ENCODE measurements at places on chromosomes 5 and 9. TPM values are rescaled to one million over a fixed set of nuclear protein-coding genes. Genes with fewer than 3 reads are reported as not detected.
A peak's percentile ranks its signal among the peaks of the same experiment; 100 is the strongest.

GRCh38 chr5:158207733-158208132 lies 348.8 kb upstream of the CLINT1 start:
- DNase-seq, result no peak

GRCh38 chr5:135737701-135738563 lies 96.5 kb upstream of the SLC25A48 start:
- no peak for DNase-seq

- no peak for DNase-seq
Observed at GRCh38 chr5:141598391-141599345, 20.1 kb downstream of the DIAPH1 start.

DNA sequence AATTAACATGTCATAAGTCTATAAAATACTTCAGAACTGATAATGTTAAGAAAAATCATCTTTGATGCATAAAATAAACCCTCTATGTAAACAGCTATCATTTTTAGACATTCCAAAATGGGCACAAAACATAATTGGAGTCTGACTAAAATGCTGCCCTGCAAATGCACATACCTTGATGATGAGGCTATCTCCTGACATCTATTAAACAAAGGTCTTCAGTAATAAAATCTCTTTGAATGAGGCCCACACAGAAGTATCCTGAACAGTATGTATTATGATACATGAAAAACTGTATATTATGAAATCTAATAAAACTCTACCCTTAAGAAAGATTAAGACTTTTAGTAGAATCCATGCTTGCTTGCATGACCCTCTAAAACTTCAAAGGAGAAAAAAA lies 66.1 kb downstream of the FBXL17 start:
- peak; percentile 16 for DNase-seq

DNA sequence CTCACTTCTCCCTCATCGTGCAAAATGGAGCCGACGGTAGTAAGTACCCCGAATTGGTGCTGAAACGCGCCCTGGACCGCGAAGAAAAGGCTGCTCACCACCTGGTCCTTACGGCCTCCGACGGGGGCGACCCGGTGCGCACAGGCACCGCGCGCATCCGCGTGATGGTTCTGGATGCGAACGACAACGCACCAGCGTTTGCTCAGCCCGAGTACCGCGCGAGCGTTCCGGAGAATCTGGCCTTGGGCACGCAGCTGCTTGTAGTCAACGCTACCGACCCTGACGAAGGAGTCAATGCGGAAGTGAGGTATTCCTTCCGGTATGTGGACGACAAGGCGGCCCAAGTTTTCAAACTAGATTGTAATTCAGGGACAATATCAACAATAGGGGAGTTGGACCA lies 979 bp downstream of the PCDHGA12 start:
- no peak for DNase-seq

- no peak for DNase-seq
Observed at GRCh38 chr5:96896806-96897205, 20.5 kb downstream of the ERAP2 start.

- DNase-seq, result no peak
Observed at GRCh38 chr9:21023861-21024260, 7.6 kb downstream of the HACD4 start.

GRCh38 chr5:32232441-32233219 lies 58.5 kb upstream of the GOLPH3 start:
- peak; percentile 61 for DNase-seq

DNA sequence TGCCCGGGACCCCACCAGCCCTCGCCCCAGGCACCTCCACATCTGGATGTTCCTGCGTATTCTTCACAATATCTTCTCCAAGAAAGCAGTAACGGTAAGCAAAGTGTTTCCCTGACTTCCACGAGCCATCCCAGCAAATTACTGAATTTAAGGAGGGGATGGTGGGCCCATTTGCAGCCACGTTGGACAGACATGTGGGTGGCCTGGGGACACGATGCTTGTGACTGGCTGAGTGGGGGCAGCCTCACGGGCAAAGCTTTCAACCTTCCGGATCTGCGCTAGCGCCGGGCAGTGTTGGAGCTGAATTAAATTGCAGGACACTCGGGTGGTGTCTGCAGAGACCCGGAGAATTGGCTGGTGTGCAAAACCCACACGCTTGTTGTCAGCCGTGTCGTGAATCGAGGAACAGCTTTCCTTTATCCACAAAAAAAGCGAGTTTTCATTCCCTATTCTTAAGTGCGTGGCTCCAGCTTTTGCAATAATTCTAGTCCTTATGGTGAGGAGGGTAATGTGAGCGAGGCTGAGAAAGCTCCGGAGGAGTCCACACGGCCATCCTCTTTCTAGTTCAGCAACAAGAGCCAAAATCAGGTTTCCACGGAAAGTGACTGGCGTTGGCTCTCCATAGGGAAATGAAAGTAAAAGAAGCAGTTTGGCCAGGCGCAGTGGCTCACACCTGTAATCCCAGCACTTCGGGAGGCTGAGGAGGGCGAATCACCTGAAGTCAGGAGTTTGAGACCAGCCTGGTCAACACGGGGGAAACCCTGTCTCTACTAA lies 17.5 kb upstream of the CLPTM1L start:
- DNase-seq, result no peak

GRCh38 chr9:114522847-114523246 lies 17.6 kb upstream of the WHRN start:
- no peak for DNase-seq

GRCh38 chr5:168870910-168871309 lies 291.7 kb upstream of the PANK3 start:
- DNase-seq, result no peak

- no peak for DNase-seq
Observed at GRCh38 chr9:136185596-136186366, 19.1 kb downstream of the LHX3 start.

DNA sequence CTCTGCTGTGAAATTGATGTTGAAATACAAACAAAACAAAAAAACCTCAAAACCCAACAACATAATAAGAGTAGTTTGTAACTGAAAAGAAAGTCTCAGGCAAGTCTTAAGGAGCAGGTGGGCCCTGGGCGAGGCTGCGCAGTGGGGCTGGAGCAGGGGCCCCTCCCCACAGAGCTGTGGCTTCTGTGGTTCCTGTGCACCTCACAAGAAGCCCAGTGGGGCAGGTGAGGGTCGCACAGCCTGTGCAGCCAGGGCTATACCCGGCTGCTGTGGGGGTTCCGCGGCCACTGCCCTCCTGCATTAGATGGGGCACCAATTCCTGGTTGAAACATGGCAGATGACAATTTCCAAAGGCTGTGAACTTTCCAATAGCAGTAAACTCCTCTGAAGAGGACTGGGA lies 75.3 kb downstream of the TRIO start:
- no peak for DNase-seq

GRCh38 chr9:78053627-78054026 lies 22.0 kb upstream of the GNAQ start:
- DNase-seq, result no peak

DNA sequence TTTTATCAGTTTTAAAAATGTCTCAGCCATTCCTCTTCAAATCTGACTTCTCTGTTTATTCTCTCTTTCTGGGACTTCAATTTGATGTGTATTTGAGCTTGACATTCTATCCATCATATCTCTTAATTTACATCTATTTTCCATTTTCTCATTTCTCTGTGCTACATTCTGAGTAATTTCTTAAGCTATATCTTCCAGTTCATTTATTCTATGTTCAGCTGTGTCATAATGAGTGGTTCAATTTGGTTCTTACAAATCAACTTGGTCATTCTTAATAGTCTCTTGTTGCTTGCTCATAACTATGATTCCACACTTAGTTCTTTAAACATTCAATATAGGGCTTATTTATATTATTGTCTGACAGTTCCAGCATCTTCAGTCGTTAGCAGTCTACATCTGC lies 16.9 kb downstream of the CKMT2 start:
- no peak for DNase-seq

DNA sequence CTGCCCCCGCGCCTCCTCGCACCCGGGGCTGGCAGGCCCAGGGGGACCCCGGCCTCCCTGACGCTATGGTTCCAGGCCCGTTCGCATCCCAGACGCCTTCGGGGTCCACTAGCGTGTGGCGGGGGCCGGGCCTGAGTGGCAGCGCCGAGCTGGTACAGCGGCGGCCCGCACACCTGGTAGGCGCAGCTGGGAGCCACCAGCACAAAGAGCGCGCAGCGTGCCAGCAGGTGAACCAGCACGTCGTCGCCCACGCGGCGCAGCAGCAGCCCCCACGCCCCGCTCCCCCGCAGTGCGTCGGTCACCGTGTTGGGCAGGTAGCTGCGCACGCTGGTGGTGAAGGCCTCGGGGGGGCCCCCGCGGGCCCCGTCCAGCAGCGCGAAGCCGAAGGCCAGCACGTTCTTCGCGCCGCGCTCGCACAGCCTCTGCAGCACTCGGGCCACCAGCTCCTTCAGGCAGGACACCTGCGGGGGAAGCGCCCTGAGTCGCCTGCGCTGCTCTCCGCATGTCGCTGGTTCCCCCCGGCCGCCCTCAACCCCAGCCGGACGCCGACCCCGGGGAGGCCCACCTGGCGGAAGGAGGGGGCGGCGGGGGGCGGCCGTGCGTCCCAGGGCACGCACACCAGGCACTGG lies 548 bp downstream of the TERT start:
- no peak for DNase-seq

- DNase-seq, result peak; percentile 29
Observed at GRCh38 chr5:34914671-34915138, 599 bp downstream of the RAD1 start.

DNA sequence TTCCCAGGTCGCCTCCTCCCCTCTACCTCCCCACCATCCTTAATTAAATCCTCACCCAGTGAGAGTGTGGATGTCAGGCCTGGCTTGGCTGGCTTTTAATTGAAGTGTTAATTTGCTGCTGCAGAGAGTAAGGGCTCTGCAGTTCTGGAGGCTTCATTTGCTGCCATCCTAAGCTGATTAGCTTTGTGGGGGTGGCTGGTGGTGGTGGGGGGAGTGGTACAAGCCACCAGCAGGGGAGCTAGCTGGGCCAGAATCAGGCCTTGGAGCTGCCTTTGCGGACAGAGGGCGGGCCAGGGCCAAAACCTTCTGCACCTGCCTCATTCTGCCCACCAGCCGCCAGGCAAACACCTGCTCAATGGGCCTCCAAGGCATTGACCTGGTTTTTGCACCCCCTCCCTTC lies 26.8 kb upstream of the TIFAB start:
- no peak for DNase-seq

- DNase-seq, result peak; percentile 50
Observed at GRCh38 chr9:129414377-129414992, 206.4 kb downstream of the C9orf50 start.

DNA sequence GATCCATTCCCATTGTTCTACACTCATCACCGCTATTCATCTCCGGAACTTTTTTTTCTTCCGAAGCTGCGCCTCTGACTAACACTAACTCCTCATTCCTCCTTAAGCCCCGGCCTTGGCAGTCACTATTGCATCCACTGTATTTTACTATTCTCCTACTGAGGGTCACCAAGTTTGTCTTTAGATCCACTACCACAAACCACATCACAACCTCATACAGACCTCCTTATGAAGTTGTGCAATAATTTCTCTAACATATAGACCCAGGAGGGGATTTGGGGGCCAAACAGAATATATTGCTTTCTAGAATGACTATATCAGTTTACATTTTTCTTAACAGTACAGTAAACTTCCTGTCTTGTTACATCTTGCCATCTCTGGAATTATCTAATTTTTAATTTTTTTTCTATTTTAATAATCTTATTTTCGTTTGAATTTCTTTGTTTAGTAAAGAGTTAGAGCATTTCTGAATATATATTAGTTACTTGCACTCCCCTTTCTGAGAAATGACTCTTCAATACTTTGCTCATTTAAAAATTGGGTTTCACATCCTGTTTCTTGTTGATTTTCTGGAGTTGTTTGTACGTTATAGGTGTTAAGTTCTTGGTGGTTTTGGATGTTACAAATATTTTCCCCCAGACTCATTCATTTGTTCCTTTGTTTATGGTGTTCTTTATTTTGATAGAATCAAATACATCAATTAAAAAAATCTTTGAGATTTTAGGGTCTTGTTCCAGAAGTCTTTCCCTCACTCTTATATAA lies 37.1 kb downstream of the DMRT2 start:
- DNase-seq, result no peak

DNA sequence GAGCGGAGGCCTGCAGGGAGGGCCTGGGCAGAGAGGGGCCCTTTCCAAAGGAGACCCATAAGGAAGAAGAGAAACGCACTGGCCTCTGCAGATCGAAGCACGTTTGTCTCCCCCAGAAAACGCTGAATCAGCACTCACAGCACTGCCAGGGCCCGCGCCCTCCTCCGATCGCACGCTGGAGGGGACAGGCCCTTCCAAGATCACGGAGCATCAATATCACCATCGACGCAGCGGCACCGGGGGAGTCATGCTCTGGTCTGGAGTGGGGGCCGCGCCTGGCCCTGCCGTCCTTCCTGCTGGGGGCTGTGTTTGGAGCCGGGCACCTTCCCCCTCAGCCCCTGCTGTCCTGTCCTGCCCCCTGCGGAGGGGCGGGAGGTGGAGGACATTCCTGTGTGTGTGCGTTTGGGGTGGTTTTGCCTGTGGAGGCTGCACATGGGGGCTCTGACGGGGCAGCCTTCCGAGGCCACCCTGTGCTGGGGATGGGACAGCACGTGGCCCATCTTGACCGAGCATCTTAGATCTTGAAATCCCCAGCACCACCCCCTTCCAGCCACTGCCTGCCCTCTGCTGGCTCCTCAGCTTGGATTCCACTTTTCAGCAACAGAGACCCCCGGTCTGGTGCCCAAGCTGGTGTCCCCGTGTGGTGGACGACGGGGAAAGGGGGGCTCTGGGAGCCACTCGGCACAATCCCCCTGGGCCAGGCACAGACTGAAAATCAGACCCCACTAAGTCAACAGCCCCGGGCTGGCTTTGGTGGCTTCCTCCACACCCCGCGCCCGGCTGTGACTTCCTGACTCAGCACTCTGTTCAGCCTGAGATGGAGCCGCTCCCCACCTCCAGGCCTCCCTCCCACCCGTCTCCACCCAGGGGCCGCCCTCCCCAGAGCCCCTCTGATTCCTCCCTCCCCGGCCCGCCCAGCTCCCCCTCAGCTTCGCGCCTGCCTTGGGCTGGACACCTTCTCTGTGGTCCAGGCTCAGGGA lies 8.3 kb downstream of the TMEM250 start:
- no peak for DNase-seq

UNC5A gene
- polyA plus RNA-seq, result 0.07 TPM

PLEKHG4B gene
- polyA plus RNA-seq, result 0.57 TPM

SLC28A3 gene
- not detected for polyA plus RNA-seq

MTX3 gene
- 8.1 TPM for polyA plus RNA-seq

ABO gene
- polyA plus RNA-seq, result not detected

PCDH12 gene
- polyA plus RNA-seq, result not detected

PCDHGA3 gene
- polyA plus RNA-seq, result not detected

PCDHGB3 gene
- polyA plus RNA-seq, result 0.16 TPM

MYOT gene
- not detected for polyA plus RNA-seq

ZDHHC11 gene
- polyA plus RNA-seq, result 13.7 TPM

BRD9 gene
- 31.0 TPM for polyA plus RNA-seq

FSTL4 gene
- polyA plus RNA-seq, result 0.90 TPM

CTNNAL1 gene
- polyA plus RNA-seq, result 61.3 TPM

FOXI1 gene
- not detected for polyA plus RNA-seq

Measured in A549 (cell line).